ENCODE measurements at places on chromosomes 11 and 22.
A peak's percentile ranks its signal among the peaks of the same experiment; 100 is the strongest.

DNA sequence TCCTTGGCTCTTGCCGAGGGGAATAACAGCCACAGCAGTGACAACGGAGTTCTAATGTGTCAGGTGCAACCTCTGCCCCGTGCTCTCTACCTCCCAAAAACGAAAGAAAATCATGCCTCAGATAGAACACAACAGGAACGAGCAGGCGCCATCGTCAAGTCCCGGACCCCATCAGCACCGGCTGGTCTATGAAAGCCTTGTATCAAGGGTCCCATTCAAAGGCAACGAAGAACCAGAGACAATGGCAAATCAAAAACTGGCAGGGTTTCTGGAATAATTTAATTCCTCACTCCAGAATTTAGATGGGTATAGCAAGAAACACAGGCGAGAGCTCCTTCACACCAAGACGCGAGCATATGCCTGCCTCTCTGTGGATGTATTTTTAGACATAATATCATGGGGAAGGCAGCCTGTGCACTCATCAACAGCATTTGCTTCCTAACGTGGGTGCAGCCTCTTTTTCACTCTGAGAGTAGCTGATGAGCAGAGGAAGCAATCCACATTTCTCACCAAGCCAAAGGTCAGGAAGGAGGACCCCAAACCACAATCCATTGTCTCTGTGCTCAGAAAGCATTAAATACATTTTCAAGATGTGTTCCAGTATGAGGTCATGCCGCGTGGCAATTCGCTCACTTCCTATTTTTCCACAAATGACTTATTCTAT, 193.4 kb upstream of the BLID start:
- no peak for DNase-seq

DNA sequence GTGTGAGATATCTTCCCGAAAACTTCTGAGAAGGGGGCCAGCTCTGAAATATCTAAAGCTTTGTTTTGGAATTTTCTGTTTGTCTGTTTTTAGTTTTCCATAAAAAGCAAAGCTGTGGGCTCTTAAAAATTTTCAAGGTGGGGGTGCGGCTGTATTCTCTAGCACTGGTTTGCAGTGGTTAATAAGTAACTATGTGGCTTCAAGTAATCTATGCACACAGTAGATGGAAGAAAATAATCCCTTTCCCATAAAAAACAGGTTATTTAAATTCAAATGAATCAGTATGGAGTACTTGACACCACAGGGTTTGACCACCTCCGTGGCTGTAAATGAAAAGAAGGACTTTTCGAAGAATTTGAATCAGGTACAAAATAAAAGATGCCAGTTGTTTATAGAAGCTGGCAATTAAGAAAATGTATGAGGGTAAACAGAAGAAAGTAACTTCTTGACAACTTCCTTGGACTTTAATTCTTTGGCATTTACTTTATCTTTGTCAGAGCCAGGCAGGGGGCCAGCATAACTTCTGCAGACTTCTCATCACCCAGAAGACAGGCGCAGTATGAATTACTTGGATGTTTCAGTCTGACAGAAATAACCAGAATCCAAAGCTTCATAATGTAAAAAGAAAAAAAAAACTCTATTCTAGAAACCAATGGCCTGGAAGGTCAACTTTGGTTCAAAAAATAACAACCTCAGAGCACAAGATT, 981.0 kb downstream of the DLG2 start:
- no peak for DNase-seq

- DNase-seq: no peak
Observed at GRCh38 chr22:42919199-42919598, 62.1 kb upstream of the ARFGAP3 start.

GRCh38 chr22:50467341-50467740, 7.5 kb downstream of the SBF1 start:
- no peak for DNase-seq

DNA sequence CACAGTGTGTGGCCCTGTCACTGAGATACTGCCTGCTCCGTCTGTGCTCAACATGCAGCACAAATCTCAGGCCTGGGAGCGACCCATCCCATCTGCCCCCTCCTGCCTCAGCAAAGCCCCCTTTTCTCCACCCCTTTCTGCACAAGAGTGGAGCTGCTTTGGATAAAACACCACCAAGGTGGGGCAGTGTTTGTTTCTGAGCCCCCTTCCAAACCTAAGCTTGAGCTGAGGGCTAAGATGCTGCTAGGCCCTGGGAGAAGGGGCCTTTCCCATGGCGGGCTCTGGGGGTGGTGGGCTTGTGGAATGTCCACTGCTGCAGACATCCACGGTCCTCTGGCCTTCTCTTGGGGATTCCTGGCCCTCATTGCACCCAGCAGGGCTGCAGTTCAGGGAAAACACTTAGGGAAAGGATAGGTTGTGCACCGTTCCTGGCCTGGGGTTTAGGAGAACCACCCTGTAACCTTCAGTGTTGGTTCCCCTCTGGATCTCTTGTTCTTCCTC, 594.1 kb downstream of the TBC1D22A start:
- no peak for DNase-seq

- peak; percentile 45 for DNase-seq
Observed at GRCh38 chr11:32809313-32809712, 14.9 kb upstream of the CCDC73 start.

- peak; percentile 43 for DNase-seq
Observed at GRCh38 chr11:59053387-59053786, 32.7 kb upstream of the GLYATL1B start.

GRCh38 chr11:69272831-69273485, 21.0 kb upstream of the MYEOV start:
- no peak for DNase-seq

- peak; percentile 53 for DNase-seq
Observed at GRCh38 chr11:118152552-118153471, at the start of gene SCN4B. TSS of gene SCN4B (minus strand) at chr11:118152823. CDS start at chr11:118152673, 150 bp downstream.

- DNase-seq: no peak
Observed at GRCh38 chr11:128512474-128512996, 74.8 kb downstream of the ETS1 start.

- DNase-seq: peak; percentile 43
Observed at GRCh38 chr11:250740-251299, 14.0 kb downstream of the PSMD13 start.

DNA sequence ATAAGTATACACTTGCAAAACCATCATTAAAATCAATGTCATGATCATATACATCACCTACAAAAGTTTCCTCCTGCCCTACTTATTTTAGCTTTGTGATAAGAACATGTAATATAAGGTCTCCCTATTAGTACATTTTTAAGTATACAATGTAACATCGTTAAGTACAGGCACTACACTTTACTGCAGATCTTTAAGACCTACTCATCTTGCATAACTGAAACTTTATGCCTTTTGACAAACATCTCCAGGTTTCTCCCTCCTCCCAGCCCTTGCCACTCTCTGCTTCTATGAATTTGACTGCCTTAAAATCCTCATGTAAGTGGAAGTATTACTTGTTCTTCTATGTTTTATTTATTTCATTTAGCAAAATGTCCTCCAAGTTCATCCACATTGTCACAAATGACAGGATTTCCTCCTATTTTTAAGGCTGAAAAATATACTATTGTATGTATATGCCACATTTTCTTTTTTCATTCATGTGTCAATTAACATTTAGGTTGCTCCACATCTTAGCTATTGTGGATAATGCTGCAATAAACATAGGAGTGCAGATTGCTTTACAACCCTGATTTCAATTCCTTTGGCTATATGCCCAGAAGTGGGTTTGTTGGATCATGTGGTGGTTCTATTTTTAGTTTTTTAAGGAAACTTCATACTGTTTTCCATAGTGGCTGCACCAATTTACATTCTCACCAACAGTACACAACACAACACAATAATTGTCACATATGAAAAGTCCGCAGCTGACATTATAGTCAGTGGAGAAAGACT, 471.1 kb upstream of the ANO3 start:
- DNase-seq: no peak

GRCh38 chr11:64339754-64340408, at the start of gene CCDC88B:
TSS of gene CCDC88B (plus strand) at chr11:64340204. CDS start at chr11:64340267, 63 bp downstream.
- no peak for DNase-seq

DNA sequence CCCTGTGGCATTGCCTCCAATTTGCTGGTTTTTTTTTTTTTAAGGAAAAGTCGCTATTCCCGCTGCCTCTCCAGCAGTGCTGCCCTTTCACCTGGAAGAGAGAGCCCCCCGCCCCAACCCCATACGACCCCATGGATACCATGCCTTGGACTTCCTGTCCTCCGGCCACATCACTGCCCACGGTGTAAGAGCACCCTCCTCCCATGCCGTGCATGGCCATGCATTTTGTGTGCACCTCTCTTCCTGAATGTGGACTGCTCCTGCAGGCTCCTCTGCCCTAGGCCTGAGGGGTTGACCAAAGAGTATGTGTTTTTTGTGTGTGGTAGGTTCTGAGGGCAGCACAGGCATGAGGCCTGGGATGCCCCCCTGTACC, 65.6 kb upstream of the SPON1 start:
- DNase-seq: no peak

- DNase-seq: no peak
Observed at GRCh38 chr22:38554281-38554680, 15.7 kb downstream of the DMC1 start.

GRCh38 chr11:70663815-70664214, 265.5 kb downstream of the CTTN start:
- no peak for DNase-seq

DNA sequence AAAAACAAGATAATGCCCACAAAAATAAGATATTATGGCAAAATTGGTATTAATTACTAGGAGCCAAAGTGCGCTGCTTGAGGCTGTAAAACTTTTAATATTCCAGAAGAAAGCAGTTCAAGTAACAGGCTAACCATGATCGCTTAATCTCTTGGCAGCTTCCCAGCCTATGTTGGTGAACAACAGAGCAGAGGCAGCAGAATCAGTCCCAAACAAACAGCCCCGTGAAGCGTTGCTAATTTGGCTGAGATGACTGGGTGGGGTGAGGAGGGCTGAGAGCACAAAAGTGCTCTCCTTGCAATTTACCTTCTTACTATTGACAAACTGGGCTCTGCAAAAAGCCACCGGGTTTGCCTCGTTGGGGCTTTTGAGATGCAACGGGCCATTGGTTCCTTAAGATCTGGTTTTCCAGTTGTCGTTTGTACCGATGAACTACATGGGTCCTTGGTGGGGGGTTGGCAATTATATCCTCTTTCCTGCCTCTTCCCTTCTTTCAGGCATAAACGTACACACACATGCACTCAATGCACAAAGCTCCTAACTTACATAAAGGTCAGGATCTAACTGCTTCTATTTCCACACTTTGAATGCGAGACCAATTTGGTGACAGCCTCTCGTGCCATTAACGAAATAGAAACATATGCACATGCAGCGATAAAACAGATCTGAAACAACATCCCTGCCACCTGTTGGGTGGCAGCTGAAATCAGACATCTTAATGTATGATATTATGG, 407.6 kb upstream of the CADM1 start:
- no peak for DNase-seq

DNA sequence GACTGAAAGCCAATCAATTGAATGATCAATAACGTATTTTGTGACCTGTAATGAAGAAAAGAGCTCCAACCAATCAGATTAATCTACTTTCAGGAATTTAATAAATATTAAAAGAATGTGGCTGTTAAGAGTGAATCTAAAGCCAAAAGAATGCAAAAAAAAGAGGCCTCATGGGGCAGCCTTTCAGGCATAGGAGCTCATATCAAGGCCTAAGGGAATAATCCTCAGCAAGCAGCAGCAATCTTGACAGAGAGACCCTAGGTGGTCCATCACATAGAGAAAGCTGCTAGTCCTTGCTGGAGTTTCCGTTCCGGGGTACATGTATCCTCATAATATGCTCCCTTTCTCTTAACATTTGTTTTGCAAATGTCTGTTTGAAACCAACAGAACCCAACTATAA, 313.1 kb upstream of the PITPNB start:
- DNase-seq: no peak

DNA sequence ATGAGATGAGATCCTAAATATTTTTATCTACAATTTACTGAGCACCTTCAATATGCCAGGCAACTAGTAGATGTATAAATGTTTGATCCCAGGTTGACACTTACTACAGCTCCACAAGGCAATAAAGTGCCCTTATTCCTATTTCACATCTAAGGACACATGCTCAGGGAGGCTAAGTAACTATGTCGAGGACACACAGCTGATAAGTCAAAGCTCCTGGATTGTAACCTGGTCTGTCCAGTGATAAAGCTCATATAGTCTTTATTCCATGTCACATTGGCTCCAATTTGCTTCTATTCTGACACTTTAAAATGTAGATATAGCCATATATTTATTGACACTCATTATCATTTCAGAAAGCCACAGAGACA, 93.8 kb upstream of the BMAL1 start:
- no peak for DNase-seq

GRCh38 chr11:43072096-43072495, 239.7 kb upstream of the API5 start:
- DNase-seq: no peak

- DNase-seq: no peak
Observed at GRCh38 chr22:36702842-36703215, 723 bp downstream of the CACNG2 start.

DNA sequence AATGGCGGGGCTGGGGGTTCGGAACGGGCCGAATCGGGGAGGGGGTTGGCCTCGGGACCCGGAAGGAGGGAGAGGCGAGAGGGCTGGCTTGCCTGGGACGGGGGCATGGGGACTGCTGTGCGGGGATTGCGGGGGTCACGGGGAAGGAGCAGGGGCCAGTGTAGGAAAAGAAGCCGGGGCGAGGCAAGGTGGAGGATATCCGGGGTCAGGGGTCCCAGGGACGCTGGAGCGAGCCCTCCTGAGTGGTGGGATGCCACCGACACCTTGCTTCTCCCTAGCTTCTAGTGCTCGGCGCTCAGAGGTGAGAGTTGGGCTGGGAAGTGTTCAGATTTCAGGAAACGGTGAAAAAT, 426 bp upstream of the GDPD5 start:
- DNase-seq: no peak

- no peak for DNase-seq
Observed at GRCh38 chr11:33863418-33864172, 28.3 kb downstream of the LMO2 start.

DNA sequence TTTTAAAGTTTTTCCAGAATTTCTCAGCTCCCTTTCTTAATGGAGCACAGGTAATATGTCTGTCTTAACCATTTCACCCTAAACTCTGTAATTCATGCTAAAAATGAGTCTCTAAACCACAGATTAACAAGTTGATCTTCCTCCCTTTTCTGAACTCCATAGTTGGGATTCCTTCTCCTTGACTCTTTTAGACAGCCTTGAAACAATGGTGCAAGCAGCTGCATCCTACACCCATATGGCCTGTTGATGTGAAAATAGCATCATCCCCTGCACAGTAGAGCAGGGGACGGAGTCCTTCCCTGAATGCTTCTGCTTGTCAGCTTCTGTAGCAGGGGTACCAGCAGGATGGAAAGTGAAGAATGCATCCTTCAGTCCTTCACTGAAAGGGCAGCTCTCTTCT, 192.8 kb upstream of the SORL1-AS1 start:
- no peak for DNase-seq

- no peak for DNase-seq
Observed at GRCh38 chr11:83643115-83643514, 356.9 kb upstream of the CCDC90B start.

GRCh38 chr22:44404341-44405020, 91.7 kb upstream of the SHISAL1 start:
- no peak for DNase-seq

GRCh38 chr11:13868710-13869397, 93.7 kb upstream of the SPON1 start:
- no peak for DNase-seq
